Activated B cell treated with CpG ODN at 0.5 μM for 24 hours (primary cell): ENCODE measurements at places on chromosomes 4 and X.

- DNase-seq: no peak
These were observed 264.4 kb upstream of the ITM2A start for GRCh38 chrX:79631526-79631925.

GRCh38 chr4:21470535-21470934 lies 478.0 kb downstream of the KCNIP4 start:
- no peak for DNase-seq

- no peak for DNase-seq
These were observed 47.5 kb upstream of the UGT2B15 start for GRCh38 chr4:68717999-68718398.

GRCh38 chrX:120015145-120016067 lies 62.1 kb downstream of the RHOXF2B start:
- no peak for DNase-seq

DNA sequence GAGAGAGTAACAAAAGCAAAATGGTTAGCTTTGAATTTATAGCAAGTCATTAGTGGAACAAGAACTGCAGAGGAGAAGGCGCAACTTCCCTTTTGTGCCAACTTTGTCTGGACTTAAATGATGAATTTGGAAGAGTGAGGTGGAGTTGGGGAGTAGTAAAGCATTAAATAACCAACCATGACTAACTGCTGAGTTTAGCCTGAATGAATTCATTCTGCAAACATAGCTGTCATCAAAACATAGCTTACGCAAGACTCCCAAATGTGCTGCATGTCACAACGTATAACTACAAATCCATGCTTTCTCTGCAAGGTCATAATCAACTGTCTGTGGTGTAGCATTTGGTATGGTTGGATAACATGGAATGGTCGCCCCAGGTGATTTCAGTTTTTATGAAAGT lies 75.9 kb upstream of the RPL34 start:
- no peak for DNase-seq
